ENCODE measurements at places on chromosomes 11 and 22.

- no peak for DNase-seq
Measured at GRCh38 chr11:132719684-132720083, 812.6 kb downstream of the OPCML start.

DNA sequence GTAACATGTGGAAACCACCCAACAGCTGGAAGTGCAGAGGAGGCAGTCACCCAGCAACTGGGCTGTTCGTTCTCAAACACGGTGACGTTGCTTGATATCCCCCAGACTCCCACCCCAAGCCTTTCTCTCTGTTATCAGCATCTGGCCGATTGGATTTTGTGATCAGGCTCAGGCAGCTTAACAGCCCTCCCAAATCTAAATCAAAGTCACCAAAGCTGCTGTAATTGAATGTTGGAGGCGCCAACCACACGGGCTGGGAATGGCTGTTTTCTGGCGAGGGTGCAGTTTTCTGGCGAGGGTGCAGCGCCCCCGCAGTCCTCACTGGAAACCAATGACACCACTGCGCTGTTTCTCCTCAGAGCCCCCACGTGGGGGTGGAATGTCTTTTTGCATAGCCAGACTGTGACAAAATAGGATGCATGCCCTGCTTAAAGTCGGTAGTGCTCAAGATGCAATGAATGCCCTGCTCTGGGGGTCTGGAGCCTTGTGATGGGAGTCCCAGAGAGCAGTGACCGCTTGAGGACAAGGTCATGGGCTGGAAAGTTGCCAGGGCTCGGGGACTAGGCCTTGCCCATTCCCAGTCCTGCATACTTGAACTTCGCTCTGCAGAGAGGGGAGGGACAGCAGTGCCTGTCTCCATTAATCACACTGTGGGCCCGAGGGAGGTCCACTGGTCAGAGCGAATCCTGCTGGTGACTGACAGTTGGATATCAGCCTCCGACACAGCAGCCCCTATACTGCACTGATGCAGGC lies 105.3 kb downstream of the MORC2 start:
- DNase-seq: no peak

GRCh38 chr11:130825561-130825960 lies 90.7 kb downstream of the SNX19 start:
- DNase-seq: no peak

DNA sequence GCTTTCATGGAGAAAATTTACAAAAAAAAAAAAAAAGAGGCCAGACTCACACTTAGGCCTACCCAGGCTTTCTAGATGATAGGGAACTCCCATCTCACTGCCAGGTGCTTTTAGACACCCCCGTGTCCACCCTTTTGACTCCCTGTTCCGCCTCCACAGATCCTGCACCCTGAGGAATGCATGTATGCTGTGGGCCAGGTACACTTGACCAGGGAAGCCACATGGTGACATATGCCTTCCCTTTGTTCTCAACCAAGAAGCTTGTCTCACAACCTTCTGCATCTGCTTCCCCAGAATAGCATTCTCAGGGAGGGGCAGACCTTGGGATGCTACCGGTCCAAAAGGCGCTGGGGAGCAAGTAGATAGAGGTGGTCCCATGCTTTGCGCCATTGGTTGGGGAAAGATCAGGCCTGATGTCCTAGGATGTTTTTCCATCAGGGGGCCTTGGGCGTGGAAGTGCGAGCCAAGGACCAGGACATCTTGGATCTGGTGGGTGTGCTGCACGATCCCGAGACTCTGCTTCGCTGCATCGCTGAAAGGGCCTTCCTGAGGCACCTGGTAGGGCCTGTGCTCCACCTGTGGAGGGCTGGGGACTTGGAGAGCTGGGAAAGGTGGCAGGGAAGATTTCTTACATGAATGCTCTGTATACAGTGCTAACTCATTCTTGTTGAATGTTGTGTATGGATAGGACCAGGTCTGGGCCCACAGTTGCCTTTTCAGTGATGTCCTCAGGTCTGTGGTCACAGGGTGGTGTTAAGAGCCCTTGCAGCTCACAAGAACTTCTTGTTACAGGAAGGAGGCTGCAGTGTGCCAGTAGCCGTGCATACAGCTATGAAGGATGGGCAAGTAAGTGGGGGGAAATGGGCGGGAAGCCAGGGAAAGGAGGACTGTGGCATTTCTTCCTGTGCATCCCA lies 7.5 kb downstream of the HMBS start:
- no peak for DNase-seq

DNA sequence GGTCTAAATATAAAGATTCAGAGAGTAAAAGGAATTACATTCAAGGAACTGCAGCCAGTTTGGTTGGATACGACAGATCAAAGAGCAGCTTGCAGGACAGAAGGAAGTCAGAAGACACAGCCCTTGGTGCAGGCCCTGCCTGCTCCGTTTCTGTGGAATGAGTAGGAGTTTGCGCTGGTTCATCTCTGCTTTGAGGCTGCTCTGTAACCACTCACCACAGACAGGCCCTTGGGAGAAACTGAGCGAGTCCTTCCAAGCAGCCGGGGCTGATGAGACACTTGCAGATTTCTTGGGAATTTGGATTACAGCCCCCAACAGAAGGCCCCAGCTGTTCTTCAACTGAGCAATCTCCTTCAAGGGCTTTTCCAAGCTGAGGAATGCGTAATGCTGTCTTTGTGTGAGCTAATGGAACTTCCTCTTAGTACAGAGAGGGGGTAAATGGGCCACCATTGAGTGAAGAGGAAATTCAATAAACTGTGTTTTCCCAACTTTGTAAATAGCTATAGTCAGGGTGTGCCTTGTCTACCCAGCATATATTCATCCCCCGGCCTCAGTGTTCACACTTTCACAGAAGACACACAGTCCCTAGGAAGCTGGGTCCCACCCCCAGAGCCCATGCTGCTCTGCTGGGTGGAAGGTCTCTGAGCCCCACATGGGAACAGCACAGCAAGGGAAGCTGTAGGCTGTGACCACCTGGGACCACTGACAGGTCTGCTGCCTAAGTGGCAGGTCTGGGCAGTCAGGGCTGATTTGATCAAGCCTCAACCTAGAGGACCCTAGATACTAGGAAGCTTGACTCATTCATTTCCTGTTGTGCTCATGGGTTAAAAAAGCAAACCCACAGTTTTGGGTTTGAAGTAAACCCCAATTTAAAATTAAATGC lies 16.6 kb downstream of the IL10RA start:
- DNase-seq: no peak

GRCh38 chr11:127126986-127127385 lies 126.4 kb upstream of the KIRREL3 start:
- no peak for DNase-seq

DNA sequence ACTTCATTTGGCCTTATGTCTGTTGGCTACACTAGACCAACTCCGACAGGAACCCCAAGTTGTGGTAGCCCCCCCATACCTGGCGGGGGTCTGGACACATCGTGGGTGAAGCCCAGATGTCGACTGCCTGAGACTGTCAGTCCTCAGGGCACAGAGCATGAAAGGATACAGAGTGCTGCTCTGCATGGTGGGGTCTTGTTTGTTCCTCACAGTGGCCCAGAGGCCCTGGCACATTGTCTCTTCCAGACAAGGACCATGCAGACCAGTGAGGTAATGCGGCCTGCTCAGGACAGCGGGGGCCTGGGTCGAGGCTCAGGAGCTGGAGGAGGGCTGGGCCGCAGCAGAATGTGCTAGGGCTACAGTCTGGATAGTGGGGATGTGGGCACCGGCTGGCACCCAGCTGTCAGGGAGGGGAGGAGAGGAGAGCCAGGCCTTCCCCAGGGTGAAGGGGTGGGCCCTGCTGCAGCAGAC lies 14.6 kb downstream of the CAPN5 start:
- DNase-seq: no peak

GRCh38 chr11:6219359-6219758 lies 14.0 kb downstream of the C11orf42 start:
- DNase-seq: no peak

GRCh38 chr11:67437082-67437808 lies at the start of gene PTPRCAP:
Gene PTPRCAP, minus strand, starts transcription at chr11:67437682. Its CDS starts 63 bp downstream, at chr11:67437619.
- no peak for DNase-seq

GRCh38 chr11:64020976-64021756 lies 14.6 kb upstream of the FLRT1 start:
- no peak for DNase-seq

DNA sequence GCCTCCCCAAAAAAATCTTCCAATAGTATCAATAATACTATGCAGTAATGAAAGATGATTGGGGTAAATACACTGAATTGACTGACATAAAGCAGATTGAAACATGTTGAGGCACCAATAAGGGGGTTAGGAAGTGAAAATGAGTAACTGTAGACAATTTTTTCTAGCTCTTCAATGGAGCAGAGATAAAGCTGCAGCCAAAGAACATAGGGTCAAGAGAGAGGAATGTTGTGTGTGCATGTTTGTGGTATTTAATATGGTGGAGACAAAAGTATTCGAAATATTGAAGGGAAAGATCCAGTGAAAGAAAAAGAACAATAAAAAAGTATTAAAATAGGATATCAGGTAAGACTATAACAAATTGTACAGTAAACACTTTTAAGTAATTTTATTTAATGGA lies 450.0 kb upstream of the CCDC179 start:
- DNase-seq: no peak

GRCh38 chr11:44574610-44575287 lies 9.3 kb downstream of the CD82 start:
- no peak for DNase-seq

DNA sequence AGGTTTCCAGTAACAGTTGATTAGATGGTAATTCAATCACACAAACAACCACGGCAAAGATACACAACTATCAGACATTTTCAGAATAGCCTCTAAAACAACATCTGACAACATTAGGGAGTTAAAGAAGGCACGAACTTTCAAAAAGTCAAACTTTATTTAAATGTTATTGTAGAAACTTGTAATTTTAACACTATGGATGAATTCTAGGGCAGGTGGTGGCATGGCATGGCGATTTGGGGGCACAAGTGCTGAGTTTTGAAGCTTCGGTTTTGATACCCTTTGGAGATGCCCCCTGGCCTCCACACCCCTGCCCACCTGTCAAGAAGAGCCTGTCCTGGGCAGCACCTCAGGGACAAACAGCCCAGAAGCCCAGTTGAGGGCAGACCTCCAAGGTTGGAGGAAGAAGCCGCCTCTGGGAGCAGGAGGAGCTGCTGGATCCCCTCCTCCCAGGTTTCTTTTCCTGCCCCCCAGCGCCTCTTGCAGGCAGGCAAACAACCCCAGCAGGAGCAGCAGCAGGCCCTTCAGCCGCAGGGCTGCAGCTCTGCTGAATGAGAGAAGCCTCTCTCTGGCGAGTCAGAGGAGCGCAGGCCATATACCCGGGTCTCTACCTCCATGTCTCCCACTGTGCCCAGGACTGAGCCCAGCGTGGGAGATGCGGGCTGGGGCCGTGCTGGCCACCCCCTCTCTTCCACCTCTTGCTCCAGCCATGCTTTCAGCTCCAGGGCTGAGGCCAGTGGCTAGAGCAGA lies 102.1 kb upstream of the IGLL5 start:
- DNase-seq: no peak

DNA sequence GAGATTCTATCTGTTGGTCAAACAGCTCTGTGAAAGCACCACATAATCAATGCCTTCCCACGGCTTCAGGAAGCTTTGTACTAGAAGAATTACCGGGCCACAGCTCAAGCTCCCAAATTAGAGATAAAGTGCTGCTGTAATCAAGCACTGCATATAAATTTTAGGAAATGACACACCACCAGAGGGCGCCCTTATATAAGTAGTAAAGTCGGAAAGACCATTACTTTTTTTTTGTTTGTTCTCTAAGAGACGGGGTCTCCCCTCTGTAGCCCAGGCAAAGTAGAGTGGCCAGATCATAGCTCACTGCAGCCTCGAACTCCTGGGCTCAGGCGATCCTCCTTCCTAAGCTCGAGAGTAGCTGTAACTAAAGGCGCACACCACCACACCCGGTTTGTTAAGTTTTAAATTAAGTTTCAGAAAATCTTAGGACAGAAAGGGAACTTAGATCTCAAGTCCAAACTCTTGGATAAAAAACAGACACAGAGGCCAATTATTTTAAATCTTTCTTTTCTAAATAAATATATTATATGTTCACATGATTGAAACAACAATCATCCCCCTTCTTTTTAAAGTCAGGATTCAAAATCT lies 32.6 kb downstream of the PRCP start:
- peak; percentile 69 for DNase-seq

DNA sequence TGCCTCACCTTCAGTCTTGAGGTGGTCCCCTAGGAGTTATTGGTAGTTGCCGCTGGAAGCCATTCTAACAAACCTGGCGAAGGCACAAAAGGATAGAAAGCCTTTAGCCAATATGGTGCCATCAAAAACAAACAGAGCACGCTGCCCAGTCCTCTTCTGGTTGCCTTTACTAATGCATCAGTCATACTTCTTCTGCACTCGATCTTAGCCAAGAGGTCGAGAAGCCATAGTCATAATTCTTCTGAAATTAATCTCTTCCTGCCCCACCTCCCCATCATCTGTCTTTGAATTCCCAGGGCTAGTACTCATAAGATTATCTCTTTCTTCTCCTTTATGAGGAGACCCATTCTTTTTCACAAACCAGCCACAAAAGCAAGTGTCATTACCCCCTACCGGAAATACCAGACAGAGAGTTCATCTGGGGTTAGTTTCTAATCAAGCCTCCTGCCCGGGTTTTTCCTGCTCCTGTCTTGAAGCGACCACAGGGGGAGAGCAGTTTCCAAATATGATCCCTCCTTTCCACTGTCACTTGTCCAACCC lies 21.4 kb upstream of the EHF start:
- no peak for DNase-seq

DNA sequence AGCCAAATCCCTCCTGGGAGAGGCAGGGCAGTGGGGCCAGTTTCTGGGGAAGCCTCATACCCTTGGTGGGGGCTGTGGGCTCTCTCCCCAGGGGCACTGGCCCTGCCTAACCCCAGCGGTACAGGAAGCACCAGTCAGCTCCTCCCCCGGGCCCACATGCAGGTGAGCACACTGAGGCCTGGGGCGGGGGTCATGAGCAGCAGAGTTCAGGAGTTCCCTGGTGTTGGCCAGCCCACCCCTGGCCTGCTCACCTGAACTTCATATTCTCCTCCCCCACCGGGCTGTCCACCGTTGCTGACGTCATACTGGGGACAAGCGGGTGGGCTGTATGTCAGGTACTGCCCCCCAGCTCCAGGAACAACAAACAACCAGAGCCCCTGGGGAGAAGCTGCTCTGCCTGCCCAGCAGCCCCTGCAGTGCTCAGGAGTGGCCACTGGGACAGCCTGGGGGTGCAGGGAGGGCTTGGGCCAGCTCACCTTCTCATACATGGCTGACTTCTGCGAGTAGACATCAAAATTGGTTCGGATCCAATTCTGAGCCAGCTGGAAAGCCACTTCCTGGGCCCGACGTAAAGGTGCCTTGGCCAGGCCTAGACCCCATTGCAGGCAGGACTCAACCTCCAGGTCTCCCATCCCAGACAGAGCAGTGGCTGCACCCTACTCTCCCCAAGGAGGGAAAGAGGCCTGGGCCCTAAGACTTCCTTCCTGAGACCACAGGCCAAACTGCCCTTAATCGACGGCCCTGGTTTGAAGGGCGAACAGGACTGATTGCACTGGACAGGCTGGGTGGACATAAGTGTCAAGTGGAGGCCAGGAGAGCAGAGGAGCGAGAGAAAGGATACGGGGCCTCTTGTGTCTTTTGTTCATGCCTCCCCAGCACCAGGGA lies 20.8 kb downstream of the TREH start:
- no peak for DNase-seq

GRCh38 chr11:118342503-118343161 lies at the start of gene CD3D:
Gene CD3D, minus strand, starts transcription at chr11:118342705. Its CDS starts 98 bp downstream, at chr11:118342607.
- DNase-seq: no peak

- no peak for DNase-seq
Measured at GRCh38 chr11:16881074-16881709, 133.0 kb downstream of the PLEKHA7 start.

Measured in SHP77 (cell line).